ENCODE measurements at places on chromosomes 5 and 9. TPM values are rescaled to one million over a fixed set of nuclear protein-coding genes. Genes with fewer than 3 reads are reported as not detected.

DNA sequence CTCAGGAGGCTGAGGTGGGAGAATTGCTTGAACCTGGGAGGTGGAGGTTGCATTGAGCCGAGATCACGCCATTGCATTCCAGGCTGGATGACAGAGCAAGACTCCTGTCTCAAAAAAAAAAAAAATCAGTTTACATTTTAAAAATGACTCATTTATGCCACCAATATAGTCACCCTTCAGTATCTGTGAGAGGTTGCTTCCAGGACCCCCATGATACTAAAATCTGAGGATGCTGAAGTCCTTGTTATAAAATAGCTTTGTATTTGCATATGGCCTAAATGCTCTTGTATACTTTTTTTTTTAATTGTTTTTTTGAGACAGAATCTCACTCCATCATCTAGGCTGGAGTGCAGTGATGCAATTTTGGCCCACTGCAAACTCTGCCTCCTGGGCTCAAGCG is 5.8 kb downstream of the OCLN start:
- DNase-seq, result no peak
- no peak overlapping the region for H3K4me3 ChIP-seq
- H3K4me1 ChIP-seq, result peaks cover 63% of the 10 kb centered on the region
- no peaks in the 10 kb centered on the region for H3K27me3 ChIP-seq
- H3K27ac ChIP-seq, result no peak overlapping the region
- H3K36me3 ChIP-seq, result peaks cover 6% of the 10 kb centered on the region

GRCh38 chr5:65722575-65723403 is 784 bp downstream of the NLN start:
- peak overlapping the region; percentile 98 for H3K4me3 ChIP-seq
- no peaks in the 10 kb centered on the region for H3K27me3 ChIP-seq
- DNase-seq, result peak; percentile 30
- peaks cover 12% of the 10 kb centered on the region for H3K4me1 ChIP-seq

DNA sequence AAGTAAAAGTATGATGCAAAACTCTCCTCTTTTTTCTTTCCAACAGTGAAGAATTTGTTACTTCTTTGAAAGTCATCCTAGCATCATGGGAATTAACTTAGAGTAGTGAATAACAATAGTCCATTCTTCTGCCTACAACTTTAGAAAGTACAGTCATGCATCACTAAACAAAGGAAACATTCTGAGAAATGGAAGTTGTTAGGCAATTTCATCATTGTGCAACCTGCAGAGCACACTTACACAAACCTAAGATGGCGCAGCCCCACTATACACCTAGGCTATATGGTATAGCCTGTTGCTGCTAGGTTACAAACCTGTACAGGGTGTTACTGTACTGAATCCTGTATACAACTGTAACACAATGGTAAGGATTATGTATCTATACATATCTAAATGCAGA is 1209.3 kb upstream of the C9orf72 start:
- H3K27me3 ChIP-seq, result no peaks in the 10 kb centered on the region
- no peak overlapping the region for H3K4me3 ChIP-seq
- no peak overlapping the region for H3K27ac ChIP-seq
- no peaks in the 10 kb centered on the region for H3K36me3 ChIP-seq

DNA sequence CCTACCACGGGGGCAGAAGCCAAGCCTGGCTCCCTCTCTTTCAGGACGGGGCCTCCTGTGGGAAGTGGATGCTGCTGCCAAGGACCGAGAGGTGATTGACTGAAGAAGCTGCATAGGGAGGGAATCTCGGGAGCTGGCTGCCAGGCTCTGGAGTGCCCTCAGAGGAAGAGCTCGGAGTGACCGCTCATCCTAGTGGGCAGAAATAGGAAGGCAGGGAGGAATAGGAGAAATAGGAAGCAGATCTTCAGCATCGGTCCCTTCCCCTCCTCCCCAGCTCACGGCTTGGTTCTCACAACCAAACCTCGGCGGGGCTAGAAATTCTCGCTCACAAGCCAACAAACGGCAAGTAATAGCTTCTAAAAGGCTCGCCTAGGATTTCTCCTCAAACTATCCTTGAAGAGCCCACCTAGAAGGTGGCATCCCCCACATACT is 159.9 kb upstream of the RAI14 start:
- no peaks in the 10 kb centered on the region for H3K27me3 ChIP-seq
- H3K27ac ChIP-seq, result no peak overlapping the region
- DNase-seq, result no peak
- no peak overlapping the region for H3K4me3 ChIP-seq
- peaks cover 17% of the 10 kb centered on the region for H3K4me1 ChIP-seq
- no peaks in the 10 kb centered on the region for H3K36me3 ChIP-seq

GRCh38 chr9:121811140-121811539 is 159.7 kb downstream of the DAB2IP start:
- no peaks in the 10 kb centered on the region for H3K27me3 ChIP-seq
- H3K4me1 ChIP-seq, result peaks cover 4% of the 10 kb centered on the region
- H3K27ac ChIP-seq, result no peak overlapping the region
- no peaks in the 10 kb centered on the region for H3K36me3 ChIP-seq
- DNase-seq, result no peak

GRCh38 chr9:95627802-95628201 is 111.0 kb upstream of the PTCH1 start:
- no peaks in the 10 kb centered on the region for H3K36me3 ChIP-seq
- no peaks in the 10 kb centered on the region for H3K27me3 ChIP-seq
- H3K27ac ChIP-seq, result no peak overlapping the region
- H3K4me1 ChIP-seq, result no peaks in the 10 kb centered on the region
- DNase-seq, result no peak

DNA sequence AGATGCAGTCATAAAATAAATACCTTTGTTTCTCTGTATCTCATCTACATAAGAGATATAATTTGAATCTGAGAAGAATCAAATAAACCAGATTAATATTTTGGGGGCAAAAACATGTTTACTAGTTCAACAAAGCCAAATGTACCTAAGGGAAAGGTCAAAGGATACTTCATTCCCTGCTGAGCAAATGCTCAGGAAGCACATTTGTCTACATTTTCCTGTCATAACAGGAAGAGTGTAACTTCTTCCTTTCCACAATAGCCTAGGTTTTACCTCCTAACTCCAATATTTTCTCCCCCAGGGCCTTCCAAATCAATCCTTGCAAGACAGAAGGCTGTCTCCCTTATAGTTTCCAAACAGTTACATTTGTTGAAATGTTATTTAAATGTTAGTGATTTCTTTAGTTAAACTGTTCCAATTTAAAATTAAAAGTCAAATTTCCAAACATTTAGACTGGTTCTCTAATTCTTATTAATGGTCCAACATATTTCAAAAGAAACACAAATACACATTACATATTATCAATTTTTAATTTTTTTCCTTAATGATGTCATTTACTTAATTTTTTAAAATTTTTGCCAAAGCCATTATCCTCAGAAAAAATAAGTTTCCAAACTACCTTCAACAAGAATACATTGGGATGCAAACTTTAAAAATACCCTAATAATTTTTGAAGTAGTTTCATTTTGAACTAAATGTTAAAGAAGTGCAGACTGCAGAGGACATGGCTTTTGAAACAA is 67.8 kb downstream of the MEF2C start:
- H3K4me1 ChIP-seq, result no peaks in the 10 kb centered on the region
- H3K27me3 ChIP-seq, result no peaks in the 10 kb centered on the region
- no peak overlapping the region for H3K27ac ChIP-seq
- no peak for DNase-seq
- H3K36me3 ChIP-seq, result no peaks in the 10 kb centered on the region

DNA sequence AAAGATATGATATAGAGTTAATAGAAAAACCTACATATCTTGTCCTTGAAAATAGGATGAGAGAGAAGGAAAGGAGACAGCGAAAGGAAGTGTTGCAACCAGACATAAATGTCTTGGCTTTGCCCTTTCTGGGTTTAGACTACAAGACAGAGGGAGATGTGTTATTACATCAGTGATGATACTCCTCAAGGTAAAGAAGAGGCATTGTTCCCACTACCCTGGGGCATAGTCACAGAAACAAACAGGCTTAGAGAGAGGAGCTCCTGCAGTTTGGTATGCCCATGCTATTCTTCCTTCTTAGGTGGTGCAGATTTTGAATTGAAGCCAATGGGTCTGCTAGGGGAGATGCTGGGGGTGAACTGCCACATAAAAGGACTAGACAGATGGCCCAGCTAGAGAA is 166.8 kb upstream of the RFX3 start:
- no peaks in the 10 kb centered on the region for H3K36me3 ChIP-seq
- no peak overlapping the region for H3K4me3 ChIP-seq
- no peak overlapping the region for H3K27ac ChIP-seq

DNA sequence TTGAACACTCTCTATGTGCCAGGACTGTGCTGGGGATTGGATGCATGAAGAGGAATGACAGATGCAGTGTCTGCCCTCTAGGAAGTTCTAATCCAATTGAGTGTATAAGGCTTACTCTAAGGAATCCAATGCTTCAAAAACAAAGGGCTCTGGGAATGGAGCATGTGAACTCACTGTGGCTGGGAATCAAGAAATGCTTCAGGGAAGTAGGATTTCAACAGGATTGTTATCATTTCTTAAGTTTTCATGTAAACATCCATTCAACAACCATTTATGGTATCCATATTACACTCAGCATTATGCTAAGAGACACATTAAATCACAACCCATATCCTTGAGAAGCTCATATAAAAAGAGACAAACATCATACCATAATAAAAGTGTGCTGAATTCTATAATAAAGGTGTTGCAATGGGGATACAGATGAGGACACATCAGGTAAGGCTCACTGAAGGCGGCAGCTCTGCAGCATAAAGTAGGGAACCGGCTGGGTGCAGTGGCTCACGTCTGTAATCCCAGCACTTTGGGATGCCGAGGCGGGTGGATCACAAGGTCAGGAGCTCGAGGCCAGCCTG is 11.3 kb downstream of the SIL1 start:
- DNase-seq, result no peak
- H3K36me3 ChIP-seq, result no peaks in the 10 kb centered on the region
- H3K4me1 ChIP-seq, result peaks cover 8% of the 10 kb centered on the region
- H3K27me3 ChIP-seq, result no peaks in the 10 kb centered on the region

DNA sequence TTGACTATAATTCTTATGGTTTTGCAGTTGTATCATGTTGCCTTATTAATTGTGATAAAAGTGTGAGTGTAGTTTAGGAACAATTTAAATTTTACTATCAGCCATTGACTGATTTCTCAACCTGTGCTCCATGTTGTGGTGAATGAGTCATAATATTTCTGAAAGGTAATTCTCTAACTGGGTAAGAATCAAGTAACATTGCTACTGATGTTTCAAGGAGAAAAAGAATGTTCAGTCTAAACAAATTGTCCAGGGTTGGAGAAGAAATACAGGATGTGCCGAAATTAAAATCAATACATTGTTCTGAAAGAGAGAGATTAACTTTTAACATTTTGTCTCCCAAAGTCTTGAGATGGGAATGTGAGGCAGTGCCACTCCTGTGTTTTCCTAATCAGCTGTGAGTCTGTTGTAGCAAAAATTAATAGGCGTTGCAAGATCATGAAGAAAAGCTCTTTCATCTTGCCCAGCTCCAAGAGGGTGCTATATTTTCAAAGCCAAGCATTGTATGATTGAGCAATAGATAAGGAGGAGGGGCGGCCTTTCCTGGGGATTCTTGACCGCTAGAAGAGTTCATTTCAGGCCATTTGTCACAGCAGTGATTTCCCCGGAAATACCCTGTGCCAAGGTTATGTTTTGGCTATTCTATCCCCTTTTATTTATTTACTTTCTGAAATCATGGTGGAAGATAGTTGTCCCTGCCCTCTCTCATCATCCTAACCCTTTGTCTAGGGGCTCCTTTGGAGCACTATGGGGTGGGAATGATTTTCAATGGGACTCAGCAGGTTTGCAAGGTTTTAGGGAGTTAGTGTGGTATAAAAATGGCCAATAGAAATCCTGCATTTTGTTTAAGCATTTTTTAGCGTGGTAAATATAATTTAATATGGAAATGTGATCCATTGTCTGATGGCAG is 151.6 kb downstream of the FOCAD start:
- H3K27ac ChIP-seq, result no peak overlapping the region
- 0 out of 2 replicates have a peak, but pooled peaks cover 13% of the 10 kb centered on the region for H3K4me1 ChIP-seq
- DNase-seq, result peak; percentile 10
- no peaks in the 10 kb centered on the region for H3K27me3 ChIP-seq

DNA sequence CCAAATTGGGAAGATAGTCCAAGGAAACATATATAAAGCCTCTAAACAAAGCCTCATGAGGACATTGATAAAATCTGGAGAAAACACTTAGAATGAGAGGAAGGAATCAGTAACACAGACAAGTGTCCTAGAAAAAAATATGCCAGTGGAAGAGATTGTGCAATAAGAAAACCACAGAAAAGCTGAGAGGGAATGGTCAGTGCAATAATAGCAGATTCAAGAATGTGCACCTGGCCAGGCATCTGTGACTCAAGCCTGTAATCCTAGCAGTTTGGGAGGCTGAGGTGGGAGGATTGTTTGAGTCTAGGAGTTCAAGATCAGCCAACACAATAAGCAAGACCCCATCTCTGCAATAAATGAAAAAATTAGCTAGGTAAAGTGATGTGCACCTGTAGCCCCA is 691.2 kb upstream of the CDH6 start:
- no peaks in the 10 kb centered on the region for H3K36me3 ChIP-seq
- no peaks in the 10 kb centered on the region for H3K27me3 ChIP-seq
- H3K4me3 ChIP-seq, result no peak overlapping the region
- H3K4me1 ChIP-seq, result peaks cover 19% of the 10 kb centered on the region

The KIF27 gene
- total RNA-seq, result 2.0 TPM

The GNA14 gene
- not detected for total RNA-seq

The CDX1 gene
- 0.29 TPM for total RNA-seq

The ORM2 gene
- 46.0 TPM for total RNA-seq

The SLC6A7 gene
- not detected for total RNA-seq

The ZDHHC11B gene
- total RNA-seq, result 1.00 TPM

The OR1Q1 gene
- total RNA-seq, result not detected

Data from Caco-2 (cell line).